ENCODE measurements at places on chromosomes 4 and X. TPM values are rescaled to one million over a fixed set of nuclear protein-coding genes. Genes with fewer than 3 reads are reported as not detected.

The GAGE12G gene
- total RNA-seq, result not detected

The FATE1 gene
- total RNA-seq, result not detected

The MCF2 gene
- total RNA-seq, result not detected

The VCX3B gene
- total RNA-seq, result not detected

The CACNA1F gene
- total RNA-seq, result not detected

The KLHL4 gene
- 0.13 TPM for total RNA-seq

The RHOXF2 gene
- total RNA-seq, result not detected

The RHOH gene
- total RNA-seq, result 1.3 TPM

The PPARGC1A gene
- total RNA-seq, result 1.2 TPM

DNA sequence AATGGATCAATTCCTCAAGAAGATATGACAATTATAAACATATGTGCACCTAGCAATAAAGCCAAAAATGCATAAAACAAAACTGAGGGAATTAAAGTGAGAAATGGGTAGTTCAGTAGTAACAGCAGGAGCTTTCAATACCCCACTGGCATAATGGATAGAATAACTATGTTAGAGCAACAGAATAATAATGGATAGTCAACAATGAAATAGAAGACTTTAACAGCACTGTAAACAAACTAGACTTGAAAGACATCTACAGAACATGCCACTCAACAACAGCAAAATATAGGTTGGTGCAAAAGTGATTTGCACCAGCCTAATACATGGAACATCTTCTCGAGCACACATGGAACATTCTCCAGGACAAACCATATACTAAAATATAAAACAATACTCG is 20.0 kb upstream of the MBNL3 start:
- H3K27me3 ChIP-seq, result no peaks in the 10 kb centered on the region
- H3K4me1 ChIP-seq, result no peaks in the 10 kb centered on the region
- H3K36me3 ChIP-seq, result no peaks in the 10 kb centered on the region
- no peak overlapping the region for H3K4me3 ChIP-seq
- H3K27ac ChIP-seq, result no peak overlapping the region

GRCh38 chrX:41889317-41890025 is 33.9 kb downstream of the CASK start:
- H3K27ac ChIP-seq, result no peak overlapping the region
- no peak overlapping the region for H3K4me3 ChIP-seq
- DNase-seq, result no peak
- no peaks in the 10 kb centered on the region for H3K36me3 ChIP-seq
- no peaks in the 10 kb centered on the region for H3K27me3 ChIP-seq

DNA sequence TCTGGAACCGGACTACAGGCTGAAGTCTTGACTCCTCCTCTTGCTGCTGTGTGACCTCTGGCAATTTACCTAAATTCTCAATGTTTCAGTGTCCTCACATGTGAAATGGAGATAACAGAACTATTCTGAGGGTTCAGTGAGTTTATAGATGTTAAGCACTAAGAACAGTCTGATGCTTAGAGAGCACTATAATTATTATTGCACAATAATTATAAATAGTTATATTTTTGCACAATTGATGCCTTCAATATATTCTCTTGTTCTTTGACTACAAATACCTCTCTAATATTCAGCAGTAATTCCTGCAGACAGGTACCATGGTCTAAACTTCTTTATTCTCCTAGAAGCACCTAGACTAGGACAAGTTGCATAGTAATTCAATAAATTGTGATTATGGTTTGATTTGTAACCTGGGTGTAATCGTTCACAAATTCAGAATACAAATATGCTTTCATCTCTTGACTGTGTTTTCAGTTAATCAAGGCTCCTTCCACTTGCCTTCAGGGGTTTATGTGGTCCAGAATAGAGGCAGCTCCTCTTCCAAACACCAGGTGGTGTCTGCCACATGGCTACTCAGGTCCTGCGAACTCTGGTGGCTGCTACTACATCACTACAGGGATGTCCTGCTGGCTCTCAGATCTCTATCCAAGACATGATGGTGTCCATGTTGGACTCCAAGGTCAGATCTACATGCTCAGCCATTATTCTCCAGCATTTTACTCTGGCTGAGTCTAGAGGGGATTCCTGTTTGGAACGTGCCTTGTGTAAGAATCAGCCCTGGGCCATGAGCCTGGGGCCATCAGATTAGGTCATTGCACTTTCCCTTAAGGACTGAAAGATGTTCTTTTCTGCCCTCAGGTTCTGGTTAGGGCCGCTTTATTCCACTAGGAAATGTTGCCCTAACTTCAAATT is 103.4 kb downstream of the QRFPR start:
- H3K36me3 ChIP-seq, result no peaks in the 10 kb centered on the region
- no peak for DNase-seq
- no peaks in the 10 kb centered on the region for H3K4me1 ChIP-seq
- no peaks in the 10 kb centered on the region for H3K27me3 ChIP-seq
- H3K27ac ChIP-seq, result no peak overlapping the region

DNA sequence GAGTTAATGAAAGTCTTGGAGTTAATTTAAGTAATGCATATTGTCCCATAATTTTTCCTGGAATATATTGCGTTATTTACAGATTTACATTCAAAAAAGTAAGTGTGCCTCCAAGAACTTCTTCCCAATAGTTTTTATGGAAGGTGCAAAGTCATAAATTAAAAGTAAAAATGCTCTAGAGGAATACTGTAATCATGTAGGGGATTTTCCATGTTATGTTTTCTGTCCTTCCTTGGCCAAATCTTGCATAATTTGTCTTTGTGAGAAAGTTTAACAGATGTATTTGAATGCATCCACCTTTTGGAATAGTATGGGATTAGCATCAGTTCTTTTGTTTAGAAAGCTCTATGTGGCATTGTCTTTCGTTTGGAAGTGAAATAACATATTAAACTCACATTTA is 144.1 kb upstream of the GIMD1 start:
- no peaks in the 10 kb centered on the region for H3K36me3 ChIP-seq
- H3K4me1 ChIP-seq, result no peaks in the 10 kb centered on the region
- no peak overlapping the region for H3K4me3 ChIP-seq
- H3K27me3 ChIP-seq, result no peaks in the 10 kb centered on the region

- no peak overlapping the region for H3K4me3 ChIP-seq
- H3K27ac ChIP-seq, result peak overlapping the region; percentile 17
- no peaks in the 10 kb centered on the region for H3K27me3 ChIP-seq
- DNase-seq, result no peak
Measured at GRCh38 chr4:168643111-168643795, 146.4 kb downstream of the PALLD start.

- no peaks in the 10 kb centered on the region for H3K4me1 ChIP-seq
- no peak for DNase-seq
- H3K27ac ChIP-seq, result no peak overlapping the region
Measured at GRCh38 chrX:18036394-18036793, 175.3 kb upstream of the RAI2 start.

- no peak overlapping the region for H3K4me3 ChIP-seq
- DNase-seq, result no peak
- no peaks in the 10 kb centered on the region for H3K27me3 ChIP-seq
- no peaks in the 10 kb centered on the region for H3K36me3 ChIP-seq
Measured at GRCh38 chr4:162852642-162853041, 314.0 kb downstream of the NAF1 start.

- H3K4me1 ChIP-seq, result no peaks in the 10 kb centered on the region
- no peak for DNase-seq
- no peaks in the 10 kb centered on the region for H3K36me3 ChIP-seq
- H3K27ac ChIP-seq, result no peak overlapping the region
- H3K4me3 ChIP-seq, result no peak overlapping the region
- H3K27me3 ChIP-seq, result no peaks in the 10 kb centered on the region
Measured at GRCh38 chr4:105840426-105841174, 54.7 kb upstream of the NPNT start.

DNA sequence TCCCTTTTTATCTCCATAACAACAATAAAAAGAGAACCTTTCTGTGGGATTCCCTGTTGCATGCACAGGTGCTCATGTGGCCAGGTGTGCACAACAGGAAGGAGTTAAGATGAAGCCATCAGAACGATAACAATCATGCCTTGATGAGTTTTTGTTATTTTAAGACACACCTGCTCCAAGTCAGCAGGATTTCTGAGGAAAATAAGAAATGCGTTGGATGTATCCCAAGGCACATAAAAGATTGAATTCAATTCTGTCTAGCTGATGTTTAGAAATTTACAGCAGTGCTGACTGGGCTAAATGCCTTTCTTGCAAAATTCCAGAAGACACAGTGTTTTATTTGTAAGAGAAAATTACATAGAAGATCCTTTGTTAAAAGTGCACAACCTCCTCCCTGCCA is 1678.2 kb downstream of the ARAP2 start:
- no peaks in the 10 kb centered on the region for H3K4me1 ChIP-seq
- H3K4me3 ChIP-seq, result no peak overlapping the region
- H3K36me3 ChIP-seq, result no peaks in the 10 kb centered on the region

DNA sequence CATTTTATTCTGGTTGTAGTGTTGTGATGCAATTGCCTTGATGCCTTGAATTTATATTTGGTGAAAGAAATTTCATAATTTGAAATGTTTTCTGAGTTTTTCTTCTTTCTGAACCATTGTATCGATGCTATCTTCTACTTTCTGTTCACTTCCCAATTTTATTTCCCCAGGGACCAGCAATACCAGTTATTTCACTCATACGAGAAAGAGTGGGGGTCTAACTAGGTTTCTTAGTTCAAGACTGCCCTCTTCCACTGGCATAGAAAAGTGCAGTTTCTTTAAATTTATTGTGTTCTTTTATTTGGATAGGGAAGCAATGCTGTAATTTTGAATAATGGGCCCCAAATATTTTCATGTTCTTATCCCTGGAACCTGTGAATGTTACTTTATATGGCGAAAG is 544.0 kb upstream of the ADGRL3 start:
- no peak overlapping the region for H3K27ac ChIP-seq
- H3K4me1 ChIP-seq, result no peaks in the 10 kb centered on the region
- no peaks in the 10 kb centered on the region for H3K36me3 ChIP-seq
- no peak for DNase-seq
- no peaks in the 10 kb centered on the region for H3K27me3 ChIP-seq

DNA sequence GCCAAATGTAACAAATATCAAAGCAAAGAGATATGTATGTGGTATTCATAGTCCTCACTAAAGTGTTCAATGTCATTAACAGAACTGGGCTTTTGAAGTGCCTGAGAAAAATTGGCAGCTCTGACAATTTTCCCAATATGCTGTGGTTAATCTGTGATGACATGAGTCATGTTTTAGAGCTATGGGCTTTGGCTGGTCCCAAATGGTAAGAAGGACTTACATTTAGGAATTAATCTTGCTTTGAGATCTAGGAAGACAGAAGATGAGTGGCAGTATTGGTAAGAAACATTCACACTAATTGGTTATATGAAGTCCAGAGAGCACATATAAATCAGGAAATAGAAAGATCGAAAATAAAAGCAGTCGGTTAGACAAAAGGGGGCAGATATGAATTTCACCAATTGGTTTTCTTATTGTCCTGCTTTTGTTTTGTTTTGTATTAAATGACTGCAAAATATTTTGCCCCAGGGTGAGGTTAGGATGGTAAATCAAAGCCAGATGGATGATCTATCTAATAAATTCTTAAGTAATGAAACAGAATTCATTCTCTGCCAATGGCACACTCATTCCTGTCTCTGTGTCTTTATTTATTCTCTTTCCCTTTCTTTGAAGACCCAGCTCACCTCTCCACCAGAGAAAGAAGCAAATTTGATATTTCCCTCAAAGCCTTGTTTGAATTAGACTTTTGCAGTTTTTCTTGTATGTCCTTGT is 993.1 kb downstream of the RPA4 start:
- no peaks in the 10 kb centered on the region for H3K36me3 ChIP-seq
- H3K27ac ChIP-seq, result no peak overlapping the region
- no peak overlapping the region for H3K4me3 ChIP-seq
- DNase-seq, result no peak
- H3K27me3 ChIP-seq, result no peaks in the 10 kb centered on the region

DNA sequence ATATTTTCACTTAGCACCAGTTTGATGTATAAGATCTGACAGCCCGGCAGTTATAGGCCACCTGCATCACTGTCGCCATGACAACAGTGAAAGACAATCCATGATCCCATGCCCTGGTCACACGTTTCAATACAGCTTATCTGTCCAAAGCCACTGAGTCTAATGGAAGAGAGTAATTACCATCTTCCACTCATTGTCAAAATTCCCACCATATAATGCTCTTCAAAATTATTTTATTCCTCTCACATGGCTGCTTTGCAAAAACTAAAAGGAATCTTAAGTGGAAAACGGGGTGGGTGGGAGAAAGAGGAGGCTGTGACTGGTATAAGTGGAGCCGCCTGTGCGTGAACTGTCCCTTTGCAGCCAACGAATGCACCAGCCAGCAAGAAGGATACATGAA is 44.2 kb downstream of the MAML3 start:
- no peak overlapping the region for H3K27ac ChIP-seq
- H3K4me1 ChIP-seq, result peaks cover 35% of the 10 kb centered on the region
- H3K36me3 ChIP-seq, result no peaks in the 10 kb centered on the region
- H3K4me3 ChIP-seq, result no peak overlapping the region

DNA sequence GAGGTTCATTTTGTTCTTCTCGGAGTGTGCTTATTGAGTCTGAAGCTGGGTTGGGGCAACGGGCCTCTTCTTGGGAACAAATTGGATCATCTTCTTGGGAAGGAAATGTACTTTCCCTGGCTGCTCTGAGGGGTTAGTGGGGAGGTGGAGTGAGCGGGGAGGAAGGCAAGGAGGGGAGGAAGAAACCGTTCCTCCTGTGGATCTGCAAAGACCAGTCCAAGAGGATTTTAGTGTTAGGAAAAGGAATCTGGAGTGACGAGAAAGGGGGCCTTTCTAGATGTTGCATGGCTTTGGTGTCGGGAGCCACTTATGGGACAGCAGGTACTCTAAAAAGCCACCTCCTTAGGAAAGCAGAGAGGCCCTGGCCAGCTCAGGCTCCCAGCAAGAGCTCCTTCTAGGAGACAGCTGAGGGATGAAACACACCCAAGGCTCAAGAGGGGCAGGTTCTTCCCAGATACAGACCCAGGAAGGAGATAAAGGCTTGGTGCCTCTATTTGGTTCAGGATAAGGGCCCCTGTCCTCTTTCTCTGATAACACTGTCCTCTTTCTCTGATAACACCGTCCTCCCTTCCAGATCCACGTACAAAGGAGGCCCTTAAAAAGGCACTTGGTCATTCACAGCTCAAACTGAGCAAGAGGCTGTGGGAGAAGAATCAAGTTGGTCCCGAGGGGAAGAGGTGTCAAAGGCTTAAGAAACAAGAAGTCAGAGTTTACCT is 451 bp downstream of the SOD3 start:
- H3K36me3 ChIP-seq, result no peaks in the 10 kb centered on the region
- DNase-seq, result no peak
- H3K4me3 ChIP-seq, result peak overlapping the region; percentile 30
- no peaks in the 10 kb centered on the region for H3K27me3 ChIP-seq

DNA sequence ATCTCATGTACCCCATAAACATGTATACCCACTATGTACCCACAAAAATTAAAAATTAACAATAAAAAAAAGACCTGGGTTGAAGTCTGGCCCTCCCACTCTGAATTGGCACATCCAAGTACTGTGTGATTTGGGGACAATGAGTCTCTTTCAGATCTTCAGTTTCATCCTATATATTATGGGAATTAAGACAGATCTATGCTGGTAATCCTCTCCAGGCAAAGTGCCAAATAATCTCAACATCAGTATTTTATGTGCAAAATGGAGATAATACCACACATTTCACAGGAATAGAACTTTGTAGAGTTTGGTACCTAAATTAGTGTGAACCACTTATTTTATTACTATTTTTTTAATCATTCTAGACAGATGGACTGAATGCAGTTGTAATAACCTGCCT is 11.0 kb upstream of the SCD5 start:
- H3K36me3 ChIP-seq, result no peaks in the 10 kb centered on the region
- H3K27me3 ChIP-seq, result no peaks in the 10 kb centered on the region
- no peak overlapping the region for H3K27ac ChIP-seq

Measured in esophagus squamous epithelium (tissue), 5 donors.